Tibial artery (tissue), 4 donors: ENCODE measurements at places on chromosomes 3 and 15.

- DNase-seq: no peak
Measured at GRCh38 chr3:159418571-159419526, 569.8 kb upstream of the IL12A start.

- peak; percentile 50 for DNase-seq
Measured at GRCh38 chr15:90336705-90337141, 15.4 kb upstream of the ZNF774 start.

- no peak for DNase-seq
Measured at GRCh38 chr3:168073842-168074605, 21.7 kb downstream of the GOLIM4 start.

GRCh38 chr3:123869165-123869564 is 15.0 kb downstream of the MYLK start:
- no peak for DNase-seq
